ENCODE measurements at places on chromosomes 3 and 15.

DNA sequence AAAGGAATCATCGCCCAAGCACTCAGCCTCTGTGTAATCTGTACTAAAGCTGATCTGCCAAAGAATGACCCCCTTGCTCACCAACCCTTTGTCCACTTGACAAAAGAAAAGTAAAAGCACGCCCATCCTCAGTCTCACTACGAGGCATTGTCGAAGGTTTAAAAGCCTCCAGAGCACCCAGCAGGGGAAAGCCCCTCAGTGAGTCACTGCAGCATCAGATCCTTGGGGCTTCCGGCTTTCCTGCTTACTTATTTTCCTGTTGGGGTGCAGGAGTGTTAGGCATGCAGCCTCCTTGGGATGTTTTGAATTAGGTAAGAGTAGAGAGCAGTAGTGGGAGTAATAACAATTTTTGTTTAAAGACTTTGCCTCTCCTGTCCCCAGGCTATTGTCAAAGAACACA is 216.1 kb downstream of the MTHFS start:
- DNase-seq = no peak

- DNase-seq = no peak
Measured at GRCh38 chr3:127685708-127686511, 13.2 kb downstream of the ABTB1 start.

GRCh38 chr3:160434071-160434470 is 15.5 kb downstream of the TRIM59 start:
- no peak for DNase-seq

GRCh38 chr15:90300988-90301706 is 35.7 kb downstream of the NGRN start:
- no peak for DNase-seq

DNA sequence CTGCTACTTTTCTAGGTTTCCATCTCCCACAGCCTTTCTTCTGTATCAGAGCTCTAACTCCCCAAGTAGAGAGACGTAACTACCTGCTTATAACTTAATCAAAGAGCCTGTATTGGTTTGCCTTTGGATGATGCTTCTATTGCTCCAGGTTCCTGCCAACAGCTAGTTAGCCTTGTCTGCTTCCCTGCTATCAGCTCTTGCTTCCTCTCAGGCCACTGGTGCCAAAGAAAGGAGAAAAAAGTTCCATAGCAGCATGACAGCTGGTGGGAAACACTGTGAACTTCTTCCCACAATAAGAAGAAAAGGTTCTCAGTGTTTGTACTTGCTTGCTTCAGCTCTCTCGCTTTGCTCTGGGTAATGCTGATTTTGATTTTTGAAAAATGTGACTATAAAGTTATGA is 206.6 kb downstream of the GBE1 start:
- DNase-seq = no peak

GRCh38 chr15:65057549-65057940 is 10.2 kb downstream of the RASL12 start:
- DNase-seq = no peak

DNA sequence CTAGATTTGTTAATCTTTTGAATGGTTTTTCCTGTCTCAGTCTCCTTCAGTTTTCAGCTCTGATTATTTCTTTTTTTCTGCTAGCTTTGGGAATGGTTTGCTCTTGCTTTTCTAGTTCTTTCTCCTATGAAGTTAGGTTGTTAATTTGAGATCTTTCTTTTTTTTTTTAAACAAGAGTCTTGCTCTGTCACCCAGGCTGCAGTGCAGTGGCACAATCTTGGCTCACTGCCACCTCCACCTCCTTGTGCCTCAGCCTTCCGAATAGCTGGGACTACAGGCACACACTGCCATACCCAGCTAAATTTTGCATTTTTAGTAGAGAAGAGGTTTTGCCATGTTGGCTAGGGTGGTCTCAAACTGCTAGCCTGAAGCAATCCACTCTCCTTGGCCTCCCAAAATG is 56.7 kb downstream of the UQCC5 start:
- DNase-seq = no peak

DNA sequence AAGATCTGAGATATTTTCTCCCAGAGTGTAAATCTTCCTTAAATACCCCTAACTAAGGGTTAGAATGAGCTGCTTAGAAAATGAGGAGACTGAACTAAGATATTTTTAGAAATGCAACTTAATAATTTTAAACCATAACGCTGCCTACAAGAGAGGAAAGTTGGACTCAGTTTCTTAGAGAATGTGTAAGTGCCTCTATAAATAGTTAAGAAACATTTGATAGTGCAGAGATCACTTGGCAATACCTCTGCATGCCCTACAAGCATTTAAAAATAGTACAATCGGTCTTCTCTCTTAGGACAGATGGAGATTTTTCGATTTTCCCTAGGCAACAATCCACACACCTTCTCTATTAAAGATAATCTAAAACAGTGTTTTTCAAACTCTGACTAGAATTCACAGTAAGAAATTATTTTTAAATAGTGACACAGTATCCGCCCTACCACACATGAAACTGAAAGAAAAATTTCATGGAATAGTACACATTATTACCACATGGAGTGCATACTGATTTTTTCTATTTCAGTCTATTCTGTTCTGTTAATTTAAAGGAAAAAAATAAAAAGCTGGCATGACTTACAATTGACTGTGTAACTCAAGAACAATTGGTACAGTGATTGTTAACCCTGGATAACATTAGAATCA is 83.2 kb downstream of the GADL1 start:
- no peak for DNase-seq

Data from anterior cingulate cortex (tissue), 58 donors.